ENCODE measurements at places on chromosomes 5 and 9.

DNA sequence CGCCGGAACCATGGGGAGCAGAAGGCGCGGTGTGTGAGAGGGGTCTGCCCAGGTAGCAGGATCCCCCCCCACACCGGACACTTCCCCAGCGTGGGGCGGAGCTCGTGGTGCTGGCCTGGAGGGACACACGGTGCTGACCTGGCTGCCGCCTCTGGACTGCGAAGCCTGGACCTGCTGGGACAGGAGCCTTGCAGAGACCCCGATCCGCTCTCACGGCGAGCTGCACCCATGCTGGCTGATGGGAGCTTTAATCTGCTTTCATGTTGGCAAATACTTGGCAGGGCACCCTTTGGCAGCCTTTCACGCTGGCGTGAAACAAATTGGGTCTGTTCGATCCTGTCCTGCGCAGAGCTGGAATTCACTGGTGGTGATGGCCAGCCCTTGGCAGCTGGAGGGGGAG lies 7.4 kb downstream of the NKD2 start:
- no peak for DNase-seq

DNA sequence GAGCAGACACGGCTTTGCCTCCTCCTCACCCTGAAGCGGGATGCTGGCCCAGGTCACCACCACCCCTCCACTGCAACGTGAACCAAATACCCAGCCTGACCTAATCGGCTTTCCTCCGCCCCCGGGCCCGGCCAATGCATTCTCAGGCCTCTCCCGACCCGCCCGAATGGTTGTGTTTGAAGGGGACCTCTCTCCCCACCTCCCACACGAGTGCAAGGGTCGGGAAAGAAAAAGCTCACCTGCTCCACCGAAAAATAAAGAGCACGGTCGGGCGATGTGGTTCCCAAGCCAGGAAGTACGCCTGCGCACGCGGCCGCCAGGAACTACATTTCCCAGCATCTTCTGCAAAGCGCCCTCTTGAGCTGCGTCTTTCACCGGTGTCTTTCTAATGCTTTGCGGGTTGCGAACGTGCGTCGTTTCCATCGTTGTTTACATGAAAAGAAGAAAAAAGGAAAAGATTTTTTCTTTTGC lies at the start of gene ZNF883:
Gene ZNF883 (minus strand): TSS at position 282 of the 471 bp plus-strand sequence.
- DNase-seq = peak; percentile 36

DNA sequence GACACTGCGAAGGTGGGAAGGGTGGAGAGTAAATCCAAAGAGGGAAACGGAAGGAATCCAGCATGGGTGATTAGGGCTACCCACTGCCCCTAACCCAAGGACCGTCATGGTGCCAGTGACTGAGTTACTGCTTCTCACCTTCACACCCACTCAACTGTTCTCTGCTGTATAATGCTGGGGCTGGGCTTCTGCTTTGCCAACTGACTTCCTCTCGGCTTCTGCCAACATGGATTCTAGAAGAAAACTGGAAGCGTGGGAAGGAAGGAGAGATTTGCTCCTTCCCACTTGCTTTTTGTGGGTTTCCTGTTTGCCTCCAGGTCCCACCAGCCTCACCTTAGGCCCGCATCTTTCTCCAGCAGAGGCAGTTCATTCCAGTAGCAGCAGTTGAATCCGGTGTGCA lies 153.5 kb upstream of the RAI14 start:
- DNase-seq = no peak

GRCh38 chr9:132703336-132703735 lies 33.1 kb downstream of the GTF3C4 start:
- no peak for DNase-seq

DNA sequence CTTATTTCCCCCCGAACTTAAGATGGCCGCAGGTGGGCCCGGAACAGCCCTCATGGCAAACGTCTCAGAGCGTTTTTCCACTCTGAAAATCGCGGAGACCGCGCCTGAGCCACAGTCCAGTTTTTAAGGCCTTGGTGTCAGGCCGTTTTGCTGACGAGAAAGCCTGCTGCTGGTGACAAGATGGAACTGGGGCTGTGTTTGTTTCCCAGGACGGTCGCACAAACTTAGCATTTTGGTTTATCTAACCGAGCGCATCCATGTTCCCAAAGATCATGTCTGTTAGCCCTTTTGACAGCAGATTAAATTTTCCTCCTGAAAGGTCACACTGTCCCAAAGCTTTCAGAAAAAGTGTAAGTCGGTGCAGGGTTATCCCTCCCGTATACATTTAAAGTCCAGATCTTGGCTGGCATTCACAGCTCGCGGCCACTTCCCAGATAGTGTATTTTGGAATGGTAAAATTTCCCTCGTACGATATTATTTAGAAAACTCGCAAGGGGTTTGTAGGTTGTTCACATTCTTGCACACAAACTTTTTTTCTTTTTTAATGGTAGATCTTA lies 812 bp downstream of the SREK1 start:
- no peak for DNase-seq

GRCh38 chr5:2750758-2751464 lies 566 bp downstream of the IRX2 start:
- DNase-seq = no peak

DNA sequence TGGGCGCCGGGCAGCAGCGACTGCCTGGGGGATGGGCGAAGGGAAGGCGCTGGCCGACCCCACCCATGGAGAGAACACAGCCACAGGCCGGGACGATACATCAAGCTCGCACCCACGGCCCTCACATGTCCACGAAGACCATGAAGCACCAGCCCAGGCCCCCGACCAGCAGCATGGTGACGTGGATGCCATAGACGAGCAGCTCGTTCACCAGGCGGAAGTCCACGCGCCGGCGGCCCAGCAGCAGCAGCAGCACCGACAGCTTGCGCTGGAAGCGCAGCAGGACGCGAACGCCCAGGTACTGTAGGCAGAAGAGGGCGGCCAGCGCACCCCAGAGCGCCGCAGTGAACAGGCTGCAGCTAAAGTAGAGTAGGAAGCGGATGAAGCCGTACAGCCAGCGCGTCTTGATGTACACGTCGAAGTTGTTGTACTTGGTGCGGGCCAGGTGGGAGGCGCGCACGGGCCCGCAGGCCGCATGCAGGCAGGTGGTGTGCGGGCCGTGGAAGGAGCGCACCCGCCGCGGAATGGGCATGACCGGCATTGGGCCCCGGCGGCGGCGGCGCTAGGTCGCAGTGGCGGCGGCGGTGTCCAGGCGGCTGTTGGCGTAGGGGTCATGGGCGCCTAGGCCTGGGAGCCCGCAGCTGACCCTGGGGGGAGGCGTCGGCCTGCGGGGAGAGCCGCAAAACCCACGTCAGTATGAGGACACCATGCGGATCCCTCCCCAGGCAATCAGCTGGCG lies 2.1 kb downstream of the TMEM250 start:
- no peak for DNase-seq

GRCh38 chr9:136107953-136108647 lies 10.6 kb downstream of the TMEM250 start:
- DNase-seq = no peak

DNA sequence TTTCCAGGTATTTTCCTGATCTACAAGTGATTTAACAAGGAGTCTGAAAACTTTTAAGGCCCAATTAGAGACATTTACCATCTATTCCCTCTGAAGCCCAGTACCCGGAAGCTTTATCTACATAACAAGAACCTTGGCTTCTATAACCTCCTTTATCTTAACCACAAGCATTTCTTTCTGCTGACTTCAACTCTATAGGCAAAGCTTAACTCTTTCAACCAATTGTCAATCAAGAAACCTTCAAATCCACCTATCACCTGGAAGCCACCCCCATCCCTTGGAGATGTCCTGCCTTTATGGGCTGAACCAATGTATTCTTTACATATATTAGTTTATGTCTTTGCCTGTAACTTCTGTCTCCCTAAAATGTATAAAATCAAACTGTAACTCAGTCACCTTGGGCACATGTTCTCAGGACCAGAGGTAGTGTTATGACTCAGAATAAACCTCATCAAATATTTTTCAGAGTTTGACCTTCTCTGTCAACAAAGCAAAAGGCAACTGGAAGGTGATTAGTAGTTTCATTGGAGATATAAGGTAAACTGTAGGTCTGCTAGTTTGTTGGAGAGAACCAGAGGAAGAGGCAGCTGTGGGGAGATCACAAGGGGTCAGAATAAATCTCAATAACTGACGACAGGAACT lies 13.0 kb upstream of the RIMOC1 start:
- no peak for DNase-seq

DNA sequence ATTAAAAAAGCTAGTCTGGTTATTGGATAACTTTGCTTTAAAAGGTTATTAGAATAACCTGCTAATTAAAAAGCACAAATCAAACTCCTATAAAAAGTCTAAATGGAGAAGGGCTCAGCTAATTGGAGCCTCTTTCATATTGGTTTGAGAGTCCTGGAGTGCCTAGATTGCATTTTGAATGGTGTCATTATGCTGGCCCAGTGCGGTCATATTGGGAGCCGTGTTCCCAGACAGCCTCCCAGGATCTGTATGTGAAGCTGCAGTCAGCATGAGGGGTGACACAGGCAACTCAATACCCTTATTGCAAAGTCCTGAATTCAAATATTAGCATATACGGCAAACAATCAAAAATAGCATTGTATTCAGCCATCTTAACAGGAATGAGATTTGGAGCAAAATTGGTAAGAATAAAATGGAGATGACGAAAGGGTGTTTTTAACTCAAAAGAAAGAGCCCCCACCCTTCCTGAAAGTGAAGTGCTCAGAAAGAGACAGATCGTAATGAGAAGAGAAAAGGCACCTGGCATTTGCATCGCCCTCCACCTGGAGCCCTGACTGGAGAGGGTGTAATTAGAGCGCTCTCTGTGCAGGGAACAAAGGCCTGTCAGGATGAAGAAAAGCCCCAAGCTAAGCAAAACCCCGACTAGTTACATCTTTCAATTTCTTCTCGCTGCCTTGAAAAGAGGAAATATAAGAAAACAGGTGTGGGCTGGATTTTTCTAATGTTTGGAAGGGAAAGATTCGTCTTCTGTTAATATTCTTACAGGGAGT lies 621.0 kb upstream of the ADAMTS16 start:
- DNase-seq = no peak

- no peak for DNase-seq
Measured at GRCh38 chr5:119174578-119175163, 103.8 kb downstream of the DMXL1 start.

DNA sequence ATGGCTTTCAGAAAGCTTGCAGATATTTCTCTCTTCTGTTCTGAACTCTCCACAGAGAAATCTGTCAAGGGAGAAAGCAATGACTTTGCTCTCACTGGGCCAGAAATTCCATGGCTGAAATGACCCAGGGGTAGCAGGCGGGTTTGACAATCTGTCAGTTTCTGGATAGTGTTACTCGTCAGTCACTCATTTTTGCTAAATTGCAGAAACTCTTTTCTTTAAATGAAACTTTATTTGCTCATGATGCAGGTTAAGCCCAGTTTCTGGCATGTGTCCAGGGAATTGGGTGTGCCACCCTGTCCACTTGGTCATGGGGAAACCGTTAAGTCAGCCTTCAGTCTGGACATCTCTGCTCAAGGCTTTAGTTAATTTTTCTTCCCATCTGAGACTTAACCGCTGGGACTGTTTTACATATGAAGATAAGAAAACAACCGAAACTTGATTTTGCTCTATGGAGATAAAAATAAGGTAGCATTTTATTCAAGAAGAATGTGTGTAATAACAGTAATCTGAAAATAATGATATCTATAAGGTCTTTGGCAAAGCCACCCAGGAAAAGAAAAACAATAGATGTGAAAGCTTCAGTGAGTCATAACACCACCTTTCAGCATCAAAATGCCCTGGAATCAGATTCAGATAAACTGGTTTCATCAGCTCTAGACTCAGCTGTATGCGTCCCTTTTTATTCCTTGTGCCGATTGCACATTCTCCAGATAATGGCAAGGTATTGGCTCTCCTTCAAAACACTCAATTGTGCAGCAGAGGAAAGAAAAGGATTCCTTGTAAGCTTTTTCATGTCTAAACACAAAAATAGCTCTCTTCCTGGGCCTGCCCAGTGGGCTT lies 308.3 kb downstream of the ZSWIM6 start:
- DNase-seq = no peak

GRCh38 chr5:73198833-73199592 lies 26.0 kb downstream of the TMEM174 start:
- DNase-seq = no peak

All from CD4-positive, alpha-beta memory T cell (primary cell).